ENCODE measurements at places on chromosomes 4 and X.

DNA sequence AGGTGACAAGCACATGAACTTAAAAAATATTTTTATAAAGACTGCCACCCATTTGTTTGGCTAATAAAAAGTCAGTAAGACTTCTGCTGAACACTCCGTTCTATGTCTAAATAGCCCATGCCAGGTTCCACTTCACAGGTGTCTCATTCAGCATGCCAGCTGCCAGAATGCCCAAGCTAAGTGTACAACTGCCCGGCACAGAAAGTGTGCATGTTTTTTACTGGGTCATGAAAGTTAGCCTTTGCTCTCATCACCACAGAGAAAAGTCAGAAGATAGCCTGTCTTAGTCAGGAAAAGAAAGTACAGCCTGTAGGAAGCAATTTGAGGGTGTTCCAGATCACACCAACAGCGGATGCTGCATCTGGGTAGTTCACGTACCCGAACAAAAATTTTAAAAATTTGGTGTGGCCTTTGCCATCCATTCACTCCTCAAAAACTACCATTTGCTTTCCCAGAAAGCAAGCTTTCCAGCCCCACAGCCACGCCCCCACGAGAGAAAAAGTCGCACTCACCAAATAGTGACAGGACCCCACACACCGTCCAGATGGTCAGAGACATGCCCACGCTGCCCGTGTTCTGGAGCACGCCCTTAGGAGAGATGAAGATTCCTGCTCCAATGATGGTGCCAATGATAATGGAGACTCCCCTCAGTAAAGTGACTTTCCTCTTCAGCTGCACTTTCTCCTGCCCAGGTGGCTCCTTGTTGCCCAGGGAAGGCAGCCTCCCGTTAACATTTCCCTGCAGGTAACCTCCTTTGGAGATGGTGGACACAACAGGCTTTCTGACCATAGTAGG is 671 bp downstream of the SLC7A11 start:
- peak; percentile 61 for DNase-seq

DNA sequence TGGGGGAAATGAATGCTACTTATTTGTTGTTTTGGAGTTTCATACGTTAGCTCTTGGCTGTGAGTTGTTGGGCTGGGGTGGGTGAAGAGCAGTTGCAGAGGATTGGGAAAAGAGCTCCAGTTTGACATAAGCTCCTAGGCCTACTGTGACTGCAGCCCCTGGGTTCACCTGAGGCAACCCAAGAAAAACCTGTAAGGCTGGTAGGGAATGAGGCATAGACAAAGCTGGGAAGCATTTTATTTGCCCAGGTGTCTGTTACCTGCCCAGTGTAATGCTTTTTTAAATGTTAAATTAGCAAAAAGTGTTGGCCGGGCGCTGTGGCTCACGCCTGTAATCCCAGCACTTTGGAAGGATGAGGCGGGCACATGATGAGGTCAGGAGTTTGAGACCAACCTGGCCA is 160.0 kb downstream of the FHIP1A start:
- no peak for DNase-seq

GRCh38 chr4:152929888-152930287 is 6.2 kb upstream of the FHDC1 start:
- DNase-seq, result no peak

- peak; percentile 58 for DNase-seq
These were observed 136.5 kb downstream of the KDM6A start for GRCh38 chrX:45009371-45010000.

- peak; percentile 66 for DNase-seq
These were observed 6.0 kb downstream of the HMGN5 start for GRCh38 chrX:81195712-81196111.

DNA sequence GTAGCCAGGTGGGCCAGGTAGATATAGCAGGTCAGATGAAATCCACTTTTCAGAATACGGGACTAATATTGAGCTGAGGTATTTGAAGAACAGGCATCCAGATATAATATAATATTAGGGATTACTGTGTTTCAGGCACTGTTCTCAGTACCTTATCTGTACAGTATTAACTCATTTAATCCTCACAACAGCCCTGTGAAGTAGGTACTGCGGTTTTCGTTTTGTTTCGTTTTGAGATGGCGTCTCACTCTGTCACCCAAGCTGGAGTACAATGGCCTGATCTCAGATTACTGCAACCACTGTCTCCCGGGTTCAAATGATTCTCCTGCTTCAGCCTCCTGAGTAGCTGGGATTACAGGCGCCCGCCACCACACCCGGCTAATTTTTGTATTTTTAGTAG is 129.6 kb downstream of the IL1RAPL2 start:
- no peak for DNase-seq

- peak; percentile 86 for DNase-seq
These were observed 1.4 kb downstream of the ZNF827 start for GRCh38 chr4:145936997-145937901.

GRCh38 chrX:149630681-149631233 is 835 bp downstream of the TMEM185A start:
- DNase-seq, result no peak

DNA sequence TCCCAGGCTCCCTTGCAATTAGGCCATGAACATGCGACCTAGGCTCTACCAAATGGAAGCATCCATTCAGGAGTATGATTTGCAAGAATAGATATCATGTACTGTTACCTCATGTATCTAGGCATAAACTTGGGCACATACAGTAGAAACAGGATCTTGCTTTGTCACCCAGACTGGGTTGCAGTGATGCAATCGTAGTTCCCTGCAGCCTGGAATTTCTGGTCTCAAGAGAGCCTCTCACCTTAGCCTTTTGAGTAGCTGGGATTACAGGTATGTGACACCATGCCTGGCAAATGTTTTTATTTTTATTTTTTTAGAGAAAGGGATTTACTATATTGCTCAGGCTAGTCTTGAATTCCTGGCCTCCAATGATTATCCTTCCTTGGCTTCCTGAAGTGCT is 994.2 kb downstream of the ADGRL3 start:
- no peak for DNase-seq

GRCh38 chr4:67393699-67394281 is 151.5 kb downstream of the CENPC start:
- no peak for DNase-seq

DNA sequence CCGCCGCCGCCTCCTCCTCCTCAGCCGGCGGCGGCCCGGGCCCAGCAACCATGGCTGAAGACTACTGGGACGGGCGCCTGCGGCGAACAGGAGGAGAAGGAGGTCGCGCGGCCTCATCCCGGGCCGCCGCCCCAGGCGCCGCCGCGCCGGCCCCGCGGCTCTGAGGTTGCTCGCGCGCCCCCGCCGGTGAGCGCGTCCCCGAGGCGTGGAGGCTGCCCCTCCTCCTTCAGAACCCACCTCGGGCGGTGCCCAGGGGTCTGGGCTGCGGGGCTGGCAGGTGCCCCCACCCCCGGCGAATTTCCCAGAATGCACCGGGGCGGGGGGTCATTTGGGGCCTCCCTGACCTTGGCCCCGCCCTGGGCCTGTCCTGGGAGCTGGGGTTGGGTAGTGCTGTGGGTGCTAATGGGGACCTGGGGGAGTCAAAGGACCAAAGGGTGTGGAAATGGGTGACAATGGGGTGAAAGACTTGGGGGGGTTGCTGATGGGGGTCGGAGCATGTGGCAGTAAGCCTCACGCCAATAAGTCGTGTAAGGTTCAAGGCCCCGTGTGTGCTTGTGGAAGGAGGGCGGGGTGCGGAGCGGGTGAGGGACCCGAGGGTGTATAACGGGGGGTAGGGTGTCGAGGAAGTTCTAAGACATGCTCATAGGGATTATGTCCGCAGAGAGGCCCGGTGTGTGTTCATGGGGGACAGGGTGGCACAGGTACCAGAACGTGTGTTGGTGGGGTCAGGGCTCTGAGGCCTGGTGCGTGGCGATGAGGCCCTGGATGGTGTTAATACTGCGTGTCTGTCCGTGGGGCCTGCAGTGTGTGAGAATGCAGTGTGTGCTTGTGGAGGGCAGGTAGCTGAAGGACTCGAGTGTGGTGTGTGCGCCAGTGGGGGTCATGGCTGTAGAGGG is 687 bp downstream of the CDK16 start:
- no peak for DNase-seq

DNA sequence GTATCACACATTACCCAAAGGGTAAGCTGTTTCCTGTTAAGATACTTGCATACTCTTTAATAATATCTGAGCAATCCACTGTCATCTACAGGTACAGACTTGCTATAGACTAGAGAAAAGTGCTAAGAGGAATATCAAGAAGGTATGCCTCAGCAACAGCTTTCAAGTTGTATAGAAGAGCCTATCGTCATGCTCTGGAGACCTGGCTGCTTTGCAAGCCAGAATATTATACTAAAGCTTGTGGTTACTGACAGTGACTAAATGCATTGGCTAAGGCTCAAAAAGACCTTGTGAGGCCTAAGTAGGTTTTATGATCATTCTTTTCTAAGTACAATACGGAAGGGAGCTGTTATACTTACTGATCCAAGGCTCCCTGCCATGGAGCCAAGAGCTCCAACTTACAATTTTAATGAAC is 11.3 kb downstream of the LAMP2 start:
- no peak for DNase-seq

DNA sequence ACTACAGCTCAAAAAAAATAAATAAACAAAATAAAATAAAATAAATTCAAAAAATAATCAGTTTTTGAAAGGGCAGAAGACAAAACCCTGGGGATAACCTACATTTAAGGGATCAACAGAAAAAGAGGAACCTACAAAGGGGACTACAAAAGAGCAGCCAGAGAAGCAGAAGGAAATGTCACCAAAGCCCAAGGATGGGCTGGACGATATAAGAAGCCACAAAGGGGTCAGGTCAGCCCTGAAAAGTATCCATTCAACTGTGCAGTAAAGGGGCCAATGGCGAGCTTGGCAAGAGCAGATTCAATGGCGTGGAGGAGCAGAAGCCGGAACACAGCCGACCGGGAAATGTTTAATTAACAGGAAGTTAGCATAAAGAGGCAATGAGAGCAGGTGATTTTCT is 16.9 kb downstream of the ACOT9 start:
- DNase-seq, result no peak

- no peak for DNase-seq
These were observed 1.4 kb downstream of the COX7B start for GRCh38 chrX:77900688-77901087.

DNA sequence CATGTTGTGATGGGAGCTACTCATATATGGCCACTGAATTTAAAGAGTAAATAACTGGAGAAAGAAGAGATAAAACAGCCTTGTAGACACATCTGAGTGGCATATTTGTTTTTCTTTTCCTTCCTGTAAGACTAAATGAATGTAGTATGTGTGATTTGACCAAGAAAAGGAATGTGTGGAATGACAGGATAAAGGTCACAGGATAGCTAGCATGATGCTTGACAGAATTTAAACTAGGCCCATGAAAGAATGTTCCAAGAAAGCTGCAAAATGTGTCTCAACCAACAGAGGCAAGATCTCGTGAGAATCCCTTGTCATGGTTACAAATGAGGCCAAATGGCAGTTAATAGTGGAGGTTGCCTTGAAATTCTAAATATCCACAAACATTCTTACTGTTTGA is 137.0 kb downstream of the KCNIP4 start:
- no peak for DNase-seq

GRCh38 chrX:43656005-43656494 is at the start of gene MAOA:
Gene MAOA, plus strand, starts transcription at chrX:43656299. Its CDS starts 43 bp downstream, at chrX:43656342.
- peak; percentile 71 for DNase-seq

DNA sequence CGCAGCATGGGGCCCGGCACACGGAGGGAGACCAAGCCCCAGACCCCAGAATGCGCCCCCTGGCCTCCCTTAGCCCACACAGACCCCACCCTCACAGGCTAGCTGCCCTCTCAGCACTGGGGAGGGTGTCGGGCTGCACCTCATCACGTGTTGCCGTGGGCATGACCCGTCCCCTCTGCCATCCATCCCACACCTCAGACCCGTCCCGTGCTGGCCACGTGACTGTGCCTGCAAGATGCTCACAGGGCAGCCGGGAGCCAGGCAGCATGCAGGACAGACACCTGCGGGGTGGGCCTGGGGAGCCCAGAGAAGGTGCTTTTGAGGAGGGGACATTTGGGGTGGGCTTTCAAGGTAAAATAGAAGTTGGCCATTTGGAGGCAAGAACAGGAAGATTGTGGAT is 4.8 kb downstream of the MSANTD1 start:
- no peak for DNase-seq

DNA sequence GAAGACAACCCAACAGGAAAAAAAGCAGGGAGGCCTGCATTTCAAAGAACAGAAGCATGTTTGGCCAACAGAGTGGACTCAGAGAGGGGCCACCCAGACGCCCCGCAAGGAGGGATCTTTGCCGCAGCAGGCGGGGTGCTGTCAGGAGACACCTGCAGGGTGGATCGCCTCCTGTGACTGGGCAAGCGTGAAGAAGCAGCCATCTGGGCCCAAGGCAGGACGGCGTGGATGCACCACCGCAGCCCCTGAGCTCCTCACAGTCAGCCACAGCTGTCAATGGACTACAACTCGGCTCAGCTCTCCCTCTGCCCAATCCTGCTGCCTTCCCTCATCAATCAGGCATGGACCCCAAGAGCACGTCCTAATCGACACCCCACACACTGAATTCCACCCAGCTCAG is 32.0 kb upstream of the MAN2B2 start:
- no peak for DNase-seq

- no peak for DNase-seq
These were observed 328.7 kb downstream of the LDB2 start for GRCh38 chr4:16569790-16570189.

DNA sequence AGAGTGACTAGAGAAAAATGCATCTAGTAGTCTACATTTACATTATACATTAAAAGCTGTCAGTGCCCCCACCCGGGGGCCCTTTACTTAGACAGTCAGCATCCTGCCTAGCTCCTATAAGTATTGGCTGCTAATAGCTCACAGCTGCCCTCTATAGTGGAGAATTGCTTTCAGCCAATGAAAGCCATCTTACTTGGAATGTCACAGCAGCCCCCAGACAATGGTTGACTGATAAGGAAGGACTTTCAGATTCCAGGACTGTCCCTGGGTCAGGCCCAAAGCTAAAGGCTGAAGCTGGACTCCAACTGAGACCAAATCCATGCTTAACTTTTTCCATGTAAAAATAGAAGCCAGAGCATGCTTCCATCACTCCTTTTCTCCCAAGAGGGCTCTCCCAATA is 196.9 kb downstream of the ANKRD50 start:
- DNase-seq, result no peak

DNA sequence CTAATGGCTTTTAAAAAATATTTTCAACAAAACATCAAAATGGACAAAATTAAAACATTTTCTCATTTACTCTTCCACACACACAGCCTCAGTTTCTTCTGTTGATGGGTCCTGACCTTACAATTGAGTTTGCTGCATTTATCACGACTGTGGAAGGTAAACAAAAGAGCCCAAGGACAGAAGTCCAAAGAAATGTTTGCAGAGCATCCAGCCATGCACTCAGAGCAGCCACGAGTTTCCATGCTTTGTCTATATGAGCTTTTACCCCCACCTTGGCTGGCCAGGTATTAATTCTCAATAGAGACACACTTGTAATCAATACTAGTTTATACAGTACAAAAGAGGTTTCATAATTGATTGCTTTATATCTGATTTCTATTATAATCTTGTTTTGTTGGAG is 85.0 kb upstream of the WDFY3 start:
- DNase-seq, result no peak

Measured in islet precursor cell (in vitro differentiated cells).